ENCODE measurements at places on chromosomes 13 and 19. TPM values are rescaled to one million over a fixed set of nuclear protein-coding genes. Genes with fewer than 3 reads are reported as not detected.

UBE2L5 gene
- polyA plus RNA-seq = 0.91 TPM

IL27RA gene
- polyA plus RNA-seq = 5.9 TPM

ANGPTL4 gene
- polyA plus RNA-seq = 3.6 TPM

METTL21C gene
- polyA plus RNA-seq = not detected
